ENCODE measurements at places on chromosomes 1 and 21.
A peak's percentile ranks its signal among the peaks of the same experiment; 100 is the strongest.

- DNase-seq: no peak
Measured at GRCh38 chr1:8712413-8713231, 104.8 kb downstream of the RERE start.

- DNase-seq: no peak
Measured at GRCh38 chr21:30793581-30794314, 19.3 kb downstream of the KRTAP8-1 start.

GRCh38 chr21:32494934-32495709 lies 82.6 kb downstream of the EVA1C start:
- DNase-seq: no peak

GRCh38 chr1:150068109-150068435 lies 496 bp downstream of the VPS45 start:
- no peak for DNase-seq

- DNase-seq: no peak
Measured at GRCh38 chr1:205342986-205343385, 13.7 kb downstream of the KLHDC8A start.

- DNase-seq: no peak
Measured at GRCh38 chr1:89923517-89923916, 71.4 kb upstream of the ZNF326 start.

GRCh38 chr1:97243973-97244560 lies 522.5 kb downstream of the PTBP2 start:
- no peak for DNase-seq

DNA sequence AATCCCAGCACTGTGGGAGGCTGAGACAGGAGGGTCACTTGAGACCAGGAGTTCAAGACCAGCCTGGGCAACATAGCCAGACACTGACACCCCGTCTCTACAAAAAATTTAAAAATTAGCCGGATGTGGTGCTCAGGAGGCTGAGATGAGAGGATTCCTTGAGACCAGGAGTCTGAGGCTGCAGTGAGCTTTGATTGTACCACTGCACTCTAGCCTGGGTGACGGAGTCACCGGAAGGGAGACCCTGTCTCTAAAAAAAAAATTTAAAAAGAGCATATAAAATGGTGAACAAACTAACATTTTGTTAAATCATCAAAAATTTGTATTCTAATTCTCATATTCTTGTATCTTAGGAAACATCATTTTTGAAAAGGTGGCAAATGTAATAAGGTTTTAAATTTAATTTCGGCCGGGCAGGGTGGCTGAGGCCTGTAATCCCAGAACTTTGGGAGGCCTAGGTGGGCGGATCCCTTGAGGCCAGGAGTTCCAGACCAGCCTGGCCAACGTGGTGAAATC lies 27.1 kb downstream of the MAB21L3 start:
- DNase-seq: no peak

GRCh38 chr1:203168256-203168786 lies 7.3 kb downstream of the MYBPH start:
- no peak for DNase-seq

DNA sequence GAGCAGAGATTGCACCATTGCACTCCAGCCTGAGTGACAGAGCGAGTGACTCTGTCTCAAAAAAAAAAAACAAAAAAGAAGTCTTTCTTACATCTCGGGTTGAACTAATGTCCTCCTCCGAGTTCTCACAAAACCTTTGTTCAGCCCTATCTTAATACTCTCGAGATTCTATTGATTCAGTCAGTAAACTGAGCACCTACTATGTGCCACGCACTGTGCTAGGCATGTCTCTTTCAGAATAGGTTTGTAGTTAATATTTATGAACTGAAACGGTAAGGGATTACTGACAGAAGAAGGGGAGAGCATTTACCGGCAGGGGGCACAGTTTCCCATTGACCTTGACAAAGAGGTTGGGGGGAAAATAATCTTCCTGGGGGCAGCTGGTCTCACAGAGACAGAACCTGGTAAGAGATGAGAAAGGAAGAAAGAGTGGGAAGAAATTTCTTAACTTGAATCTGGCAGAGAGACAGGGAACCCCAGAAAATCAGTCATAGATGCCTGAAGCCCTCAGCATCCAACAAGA lies 3.4 kb downstream of the PIAS3 start:
- no peak for DNase-seq

DNA sequence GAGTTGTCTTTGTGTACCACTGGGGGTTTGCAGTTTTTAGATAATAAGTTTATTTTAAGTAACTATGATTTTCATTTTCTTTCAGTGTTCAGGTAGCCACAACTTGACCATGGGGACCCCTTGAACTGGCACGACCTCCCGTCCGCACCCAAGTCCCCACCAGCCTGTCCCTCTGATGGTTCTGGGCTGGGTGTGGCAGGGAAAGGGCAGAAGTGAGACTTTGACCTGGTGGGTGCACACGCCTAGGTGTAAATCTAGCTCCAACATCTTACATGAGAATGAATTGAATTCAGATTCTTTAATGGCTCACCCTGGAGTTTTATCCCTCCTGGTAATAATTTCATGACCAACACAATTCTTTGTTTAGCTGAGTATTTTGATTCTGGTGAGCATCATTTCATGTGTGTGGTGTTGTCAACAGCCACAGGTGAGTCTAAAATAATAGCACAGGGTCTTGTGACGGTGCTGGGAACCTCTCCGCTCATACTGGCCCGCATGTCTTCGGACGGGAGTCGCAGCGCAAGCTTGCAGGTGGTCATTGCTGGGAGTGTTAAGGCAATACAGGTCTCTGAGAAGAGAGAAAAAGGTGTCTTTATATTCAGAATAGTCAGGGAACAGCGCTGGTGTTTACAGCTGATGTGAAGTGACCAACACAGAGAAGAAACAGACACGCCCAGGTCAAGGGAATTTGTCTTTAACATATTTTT lies 50.8 kb upstream of the POFUT2 start:
- DNase-seq: no peak

DNA sequence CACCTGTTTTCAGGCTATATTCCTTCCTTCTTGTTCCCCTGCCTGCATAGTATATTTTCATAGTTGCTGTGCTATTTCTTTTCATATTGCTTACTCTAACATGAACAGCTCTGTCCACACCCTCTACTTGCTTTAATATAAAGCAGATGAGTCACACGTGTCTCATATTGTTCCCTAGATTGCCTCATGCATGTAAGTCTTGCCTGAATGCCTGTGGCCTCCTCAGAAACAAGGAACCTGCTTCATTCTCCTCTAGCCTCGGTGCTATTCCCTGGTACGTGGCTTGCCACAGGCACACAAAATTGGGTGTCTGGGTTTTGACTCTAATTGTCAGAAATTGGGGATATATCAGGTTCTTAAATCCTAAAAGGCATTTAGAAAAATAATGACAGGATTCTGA lies 16.5 kb upstream of the PKP1 start:
- DNase-seq: no peak

DNA sequence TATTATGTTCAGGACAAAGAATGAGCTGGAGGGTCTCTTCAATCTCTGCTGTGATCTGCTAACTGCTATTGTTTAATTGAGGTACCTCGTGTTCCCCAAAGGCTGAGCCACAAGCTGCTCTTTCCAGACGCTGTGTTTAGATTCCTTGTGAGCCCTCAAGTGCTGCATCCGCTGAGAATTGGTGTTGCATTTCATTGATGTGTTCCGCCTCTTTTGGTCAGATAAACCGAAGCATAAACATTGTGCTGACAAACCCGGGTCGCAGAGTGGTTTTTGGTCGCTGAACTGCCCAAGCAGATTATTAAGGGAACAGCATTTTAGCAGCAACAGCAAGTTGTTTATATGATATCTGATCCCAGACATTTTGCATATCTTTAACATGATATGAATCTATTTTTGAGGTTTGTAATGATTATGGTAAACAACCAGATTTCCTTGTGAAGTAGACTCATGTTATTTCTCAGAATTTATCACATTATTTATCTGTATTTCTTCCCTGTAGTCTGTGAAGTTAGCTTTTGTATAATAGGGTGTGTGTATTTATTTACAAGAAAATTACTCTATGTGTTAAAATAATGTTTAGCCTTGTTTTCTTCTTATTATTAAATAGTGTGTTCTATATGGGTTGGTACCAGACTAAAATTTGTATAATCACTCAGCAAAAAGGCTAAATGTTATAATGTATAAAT lies 217.2 kb upstream of the C1orf105 start:
- no peak for DNase-seq

- DNase-seq: no peak
Measured at GRCh38 chr1:31855038-31855845, 39.4 kb upstream of the SPOCD1 start.

DNA sequence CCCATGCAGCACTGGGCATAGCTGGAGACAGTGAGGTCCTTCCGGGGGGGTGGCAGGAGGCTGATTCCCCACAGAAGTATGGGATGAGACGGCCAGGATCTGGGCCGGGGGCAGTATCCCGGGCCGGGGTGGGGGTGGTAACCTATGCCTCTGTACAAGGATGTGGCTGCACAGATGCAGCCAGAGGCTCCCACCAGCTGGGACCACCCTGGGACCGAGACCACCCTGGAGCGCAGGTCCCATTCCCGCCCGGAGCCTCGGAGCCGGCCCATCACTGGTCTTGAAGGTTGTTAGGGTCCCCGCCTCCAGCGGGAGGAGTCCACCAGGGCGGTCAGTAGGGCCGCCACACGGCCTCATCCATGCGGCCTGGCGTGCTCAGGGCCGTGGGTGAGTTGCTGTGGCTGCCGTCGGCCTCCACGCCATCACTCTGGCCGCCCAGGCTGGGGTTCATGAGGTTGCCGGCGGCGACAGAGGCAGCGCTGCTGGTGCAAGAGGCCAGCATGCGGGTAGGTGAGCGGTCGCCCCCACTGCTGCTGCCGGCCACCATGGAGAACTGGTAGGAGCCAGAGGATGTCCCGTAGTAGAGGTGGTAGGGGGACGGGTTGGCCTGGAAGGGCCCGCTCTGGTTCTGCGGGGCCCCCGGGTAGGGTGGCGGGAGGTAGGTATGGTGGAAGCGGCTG lies 28.1 kb downstream of the RUNX3 start:
- DNase-seq: no peak

- no peak for DNase-seq
Measured at GRCh38 chr1:161966067-161966466, 57.6 kb downstream of the OLFML2B start.

GRCh38 chr1:117630423-117630998 lies 24.7 kb downstream of the TENT5C start:
- DNase-seq: no peak

DNA sequence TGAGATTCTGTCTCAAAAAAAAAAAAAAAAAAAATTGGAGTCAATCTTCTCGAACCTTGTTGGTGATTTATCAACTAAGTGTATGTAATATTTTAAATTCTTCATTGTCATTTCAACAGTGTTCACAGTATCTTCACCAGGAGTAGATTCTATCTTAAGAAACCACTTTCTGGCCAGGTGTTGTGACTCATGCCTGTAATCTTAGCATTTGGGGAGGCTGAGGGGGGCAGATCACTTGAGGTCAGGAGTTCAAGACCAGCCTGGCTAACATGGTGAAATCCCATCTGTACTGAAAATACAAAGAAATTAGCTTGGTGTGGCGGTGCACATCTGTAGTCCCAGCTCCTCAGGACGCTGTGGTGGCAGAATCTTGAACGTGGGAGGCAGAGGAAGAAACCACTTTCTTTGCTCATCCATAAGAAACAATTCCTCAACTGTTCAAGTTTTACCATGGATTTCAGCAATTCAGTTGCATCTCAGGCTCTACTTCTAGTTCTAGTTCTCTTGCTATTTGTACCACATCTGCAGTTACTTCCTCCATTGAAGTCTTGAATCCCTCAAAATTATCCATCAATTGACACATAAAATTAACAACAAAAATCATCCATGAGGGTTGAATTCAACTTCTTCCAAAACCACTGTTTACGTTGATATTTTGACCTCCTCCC lies 30.4 kb upstream of the EYA3 start:
- no peak for DNase-seq

- no peak for DNase-seq
Measured at GRCh38 chr1:19086176-19086875, 123.7 kb downstream of the UBR4 start.

GRCh38 chr21:37071561-37072273 lies 1.2 kb downstream of the PIGP start:
- no peak for DNase-seq

DNA sequence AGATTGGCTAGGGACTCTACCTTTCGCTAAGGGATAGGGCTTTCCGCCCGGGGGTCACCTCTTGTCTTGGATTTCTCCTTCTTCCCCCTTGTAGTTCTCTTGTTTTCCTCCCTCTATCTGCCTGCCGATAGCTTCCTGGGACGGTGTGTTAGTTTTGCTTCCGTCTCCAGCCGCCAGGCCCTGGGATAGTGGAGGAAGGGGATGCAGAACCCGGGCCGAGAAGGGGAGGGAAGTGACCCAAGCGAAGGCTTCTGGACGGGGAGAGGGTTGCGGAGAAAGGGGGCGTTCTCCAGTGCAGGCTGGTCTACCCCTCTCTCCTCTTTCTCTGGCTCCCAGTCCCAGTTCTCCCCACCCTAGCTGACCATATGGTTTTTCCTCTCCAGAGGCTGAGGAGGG lies 871 bp downstream of the TUFT1 start:
- no peak for DNase-seq

DNA sequence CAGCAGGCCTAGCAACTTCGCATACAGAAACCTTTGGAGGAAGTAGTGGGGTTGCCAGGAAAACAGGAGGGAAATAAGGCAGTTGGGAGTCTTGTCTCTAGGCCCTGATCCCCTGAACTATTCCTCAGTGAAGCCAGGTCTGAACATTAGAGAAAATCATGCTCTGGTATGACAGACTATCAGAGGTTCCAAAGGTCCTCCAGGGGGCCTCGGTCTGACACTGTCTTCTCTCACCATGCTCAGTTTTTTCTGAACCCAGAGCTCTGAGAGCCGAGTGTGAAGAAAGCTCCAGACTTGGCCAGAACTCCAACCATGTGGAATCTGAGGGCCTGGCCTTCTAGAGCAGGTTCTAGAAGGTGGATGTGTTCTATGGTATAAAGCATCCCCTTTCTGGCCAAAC lies 4.0 kb downstream of the TOMM40L start:
- DNase-seq: no peak

DNA sequence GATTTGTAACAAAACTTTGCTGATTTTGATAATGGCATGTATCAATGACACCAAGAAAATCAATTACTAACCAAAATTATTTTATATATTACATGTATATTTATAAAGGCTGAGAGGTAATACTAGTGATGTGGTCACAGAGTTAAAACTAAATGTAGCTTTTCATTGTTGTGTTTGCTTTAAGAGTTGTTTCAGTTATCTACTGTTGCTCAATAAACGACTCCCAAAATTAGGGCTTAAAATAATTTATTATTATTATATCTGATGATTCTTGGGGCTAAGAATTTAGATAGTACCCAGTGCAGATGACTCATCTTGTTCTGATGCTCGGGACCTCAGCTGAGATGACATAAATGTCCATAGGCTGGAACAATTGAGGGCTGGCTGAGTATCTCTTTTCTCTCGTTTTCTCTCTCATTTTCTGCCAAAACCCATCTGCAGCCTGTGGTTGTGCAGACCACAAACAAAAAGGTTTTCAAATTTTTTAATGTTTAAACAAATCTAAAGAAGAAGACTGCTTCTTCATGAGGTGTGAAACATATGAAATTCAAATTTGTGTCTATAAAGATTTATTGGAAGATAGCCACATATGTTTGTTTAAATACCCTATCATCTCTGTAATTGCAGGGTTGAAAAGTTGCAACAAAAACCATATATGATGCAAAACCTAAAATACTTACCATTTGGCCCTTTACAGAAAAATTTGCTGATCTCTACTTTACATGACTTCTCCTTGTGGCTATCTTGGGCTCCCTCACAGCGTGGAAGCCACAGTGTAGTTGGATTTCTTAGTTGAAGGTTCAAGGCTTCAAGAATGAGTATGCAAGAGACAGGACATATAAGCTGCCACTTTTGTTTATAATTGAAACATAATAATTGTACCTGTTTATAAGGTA lies 14.8 kb upstream of the PTPRC start:
- DNase-seq: peak; percentile 57
